Epithelial cell of umbilical artery (primary cell): ENCODE measurements at places on chromosomes 2 and 18. TPM values are rescaled to one million over a fixed set of nuclear protein-coding genes. Genes with fewer than 3 reads are reported as not detected.

Gene ALPG
- not detected in 2 replicates for total RNA-seq

Gene ANKRD30B
- not detected in 2 replicates for total RNA-seq

Gene ASB1
- 9.4 and 9.7 TPM in 2 replicates for total RNA-seq

Gene LRP1B
- total RNA-seq = under 0.01 and 0.30 TPM in 2 replicates

Gene TTC31
- 7.1 and 16.3 TPM in 2 replicates for total RNA-seq

Gene MROH2A
- total RNA-seq = not detected in 2 replicates

Gene CRYGD
- not detected in 2 replicates for total RNA-seq
